NCI-H1930 (cell line): ENCODE measurements at places on chromosomes 11 and 22.

DNA sequence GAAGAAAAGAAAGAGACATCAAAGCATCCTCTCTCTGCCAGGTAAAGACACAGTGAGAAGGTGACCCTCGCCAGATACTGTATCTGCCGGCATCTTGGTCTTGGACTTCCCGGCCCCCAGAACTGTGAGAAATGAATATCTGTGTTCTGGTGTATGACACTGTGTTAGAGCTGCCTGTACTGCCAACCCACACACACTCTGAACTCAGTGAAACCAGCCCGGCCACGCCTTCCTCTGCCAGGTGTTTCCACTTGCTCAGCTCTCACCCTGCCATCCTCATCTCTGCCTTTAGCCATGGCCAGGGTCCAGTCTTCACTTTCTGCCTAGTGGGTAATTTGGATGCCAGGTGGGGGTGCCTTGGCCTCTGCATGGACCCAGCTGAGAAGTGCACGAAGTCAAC, 24.0 kb downstream of the CBX7 start:
- DNase-seq, result no peak

DNA sequence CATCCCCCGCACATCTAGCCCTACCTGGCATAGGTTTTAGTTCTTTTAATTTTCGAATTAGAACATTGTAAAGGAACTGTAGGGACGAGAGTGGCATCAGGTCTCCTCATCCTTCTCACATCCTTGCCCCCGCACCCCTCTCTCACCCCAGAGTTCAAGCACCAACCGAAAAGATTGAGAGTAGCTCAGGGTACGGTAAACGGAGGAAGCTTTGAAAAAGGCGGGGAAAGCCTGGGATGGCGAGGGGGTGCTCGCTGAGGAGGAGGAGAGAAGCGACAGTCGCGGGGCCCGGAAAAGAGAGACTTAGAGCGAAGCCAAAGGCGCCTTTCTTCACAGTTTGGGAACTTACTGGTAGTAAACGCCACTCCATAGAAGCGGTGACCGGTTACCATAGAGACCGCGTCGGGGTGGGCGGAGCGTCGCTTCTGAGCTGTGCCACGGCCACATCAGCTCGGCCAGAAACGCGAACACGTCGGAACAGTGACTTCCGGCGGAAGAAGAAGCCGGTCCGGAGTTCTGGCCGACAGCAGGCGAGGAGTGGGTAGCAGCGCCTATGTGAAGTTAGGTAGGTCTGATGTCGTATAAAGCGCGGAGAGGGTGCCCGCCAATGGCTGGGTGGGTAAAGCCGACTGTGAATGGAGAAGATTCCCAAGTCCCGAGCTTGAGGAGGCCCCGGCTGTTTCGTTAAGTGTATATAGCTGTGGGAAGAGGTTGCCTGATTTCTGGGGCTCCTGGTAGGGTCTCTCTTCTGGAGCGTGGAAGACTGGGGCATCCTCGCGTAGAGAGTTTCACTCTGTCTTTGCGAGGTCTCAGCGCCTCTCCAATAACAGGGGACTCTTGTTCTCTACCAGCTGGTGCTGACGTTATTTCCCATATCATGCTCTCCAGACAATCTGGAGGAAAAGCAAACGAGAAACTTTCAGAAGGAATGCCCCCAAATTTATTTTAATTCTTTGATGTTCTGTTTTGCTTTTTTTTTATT, at the start of the genes DCDC1 and DNAJC24:
Gene DCDC1, minus strand, starts transcription at position 392 of the 982 bp plus-strand sequence. CDS start 41,459 bp downstream, outside the sequence.
Gene DNAJC24, plus strand, starts transcription at position 513 of the 982 bp plus-strand sequence. CDS start 889 bp downstream, outside the sequence.
- DNase-seq, result peak; percentile 94

GRCh38 chr11:121571506-121571905, 118.7 kb upstream of the SORL1-AS1 start:
- DNase-seq, result no peak

- DNase-seq, result peak; percentile 81
Measured at GRCh38 chr11:117316197-117316961, at the start of gene BACE1. TSS of gene BACE1 (minus strand) at chr11:117316256. CDS start at chr11:117315795, 461 bp downstream.

- no peak for DNase-seq
Measured at GRCh38 chr11:35786188-35786587, 123.6 kb downstream of the TRIM44 start.

DNA sequence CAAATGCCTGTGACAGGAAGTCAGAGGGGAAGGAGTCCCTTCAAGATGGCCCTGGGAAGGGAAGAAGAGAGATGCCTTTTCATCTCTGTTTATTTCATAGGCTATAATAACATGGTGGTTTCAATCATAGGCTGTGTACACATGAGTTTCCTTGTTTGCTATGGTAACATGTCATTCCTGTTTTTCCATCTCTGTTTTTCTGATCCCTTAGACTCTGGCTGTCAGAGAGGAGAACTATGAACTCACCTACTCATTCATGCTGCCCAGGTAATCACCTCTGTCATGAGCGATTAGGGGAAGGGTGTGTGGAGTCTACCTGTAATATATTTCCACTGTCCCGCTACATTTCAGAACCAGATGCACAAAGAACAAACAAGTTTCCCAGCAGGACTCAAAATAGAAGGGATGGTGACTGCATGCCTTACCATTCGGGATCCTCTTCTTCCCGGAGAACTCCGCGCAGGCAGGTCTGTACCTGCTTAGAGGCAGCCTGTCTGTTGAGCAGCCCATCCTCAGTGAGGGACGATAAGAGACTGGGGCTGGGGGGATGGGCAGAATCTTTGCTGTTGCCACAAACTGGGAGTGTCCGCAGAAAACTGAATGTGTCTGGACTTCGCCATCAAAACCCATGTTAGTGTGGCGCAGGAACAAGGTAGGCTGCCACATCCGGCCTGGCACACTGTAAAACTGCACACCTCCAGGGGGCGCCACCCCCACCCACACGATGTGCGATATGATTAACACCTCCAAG, 7.1 kb upstream of the PEX26 start:
- DNase-seq, result no peak

DNA sequence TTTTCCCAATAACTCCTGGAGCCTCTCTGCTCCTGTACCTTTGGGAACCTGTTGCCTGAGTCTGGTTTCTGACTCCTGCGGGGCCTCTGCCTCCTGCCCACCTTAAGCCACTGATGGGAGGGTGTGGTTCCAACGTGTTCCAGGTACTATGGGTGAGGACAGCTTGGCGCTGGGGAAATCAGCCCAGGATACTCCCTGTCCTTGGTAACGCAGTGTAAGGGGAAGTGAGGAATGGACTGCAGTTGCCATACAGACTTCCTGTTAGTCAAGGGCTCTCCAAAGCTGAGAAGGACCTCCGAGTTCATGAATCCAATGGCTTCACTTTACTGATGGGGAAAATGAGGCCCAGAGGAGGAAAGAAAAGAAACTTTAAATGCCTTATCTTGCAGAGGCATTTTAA, 1.2 kb upstream of the MARK2 start:
- no peak for DNase-seq

DNA sequence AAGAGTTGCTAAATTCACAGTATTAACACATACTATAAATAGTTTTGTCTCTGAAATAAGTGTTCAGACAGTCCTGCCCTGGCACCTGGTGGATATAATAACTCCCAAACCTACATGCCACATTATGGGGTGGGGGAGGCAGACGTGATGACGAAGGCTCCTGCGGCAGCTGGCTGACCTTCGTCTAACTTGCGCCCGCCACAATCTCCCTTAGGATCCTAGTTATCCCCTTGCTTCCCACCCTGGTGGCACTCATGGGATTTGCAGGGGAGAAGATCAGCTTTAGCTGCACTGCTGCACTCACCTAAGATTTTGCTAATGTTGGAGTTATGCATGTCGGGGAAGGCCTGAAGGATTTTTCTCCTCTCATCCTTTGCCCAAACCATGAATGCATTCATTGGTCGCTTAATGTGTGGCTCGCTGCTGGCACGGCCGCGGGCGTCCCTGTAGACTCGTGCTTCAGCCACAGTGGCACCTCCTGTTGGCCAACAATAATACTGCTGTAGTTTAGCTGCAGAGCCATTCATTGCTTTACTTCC, 367.6 kb downstream of the SOX6 start:
- no peak for DNase-seq

DNA sequence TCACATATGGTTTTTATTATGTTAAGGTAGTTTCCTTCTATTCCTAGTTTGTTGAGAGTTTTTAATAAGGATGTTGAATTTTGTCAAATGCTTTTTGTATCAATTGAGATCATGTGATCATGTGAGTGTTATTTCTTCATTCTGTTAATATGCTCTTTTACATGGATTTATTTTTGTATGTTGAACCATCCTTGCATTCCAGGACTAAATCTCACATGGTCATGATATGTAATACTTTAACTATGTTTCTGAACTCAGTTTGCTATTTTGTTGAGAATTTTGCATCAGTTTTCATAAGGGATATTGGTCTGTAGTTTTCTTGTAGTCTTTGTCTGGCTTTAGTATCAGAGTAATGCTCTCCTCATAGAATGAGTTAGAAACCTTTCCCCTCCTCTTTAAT, 43.2 kb downstream of the KCNQ1 start:
- no peak for DNase-seq

- DNase-seq, result peak; percentile 60
Measured at GRCh38 chr11:7098235-7098832, 9.5 kb downstream of the RBMXL2 start.

- DNase-seq, result no peak
Measured at GRCh38 chr11:77201370-77201769, 73.3 kb downstream of the MYO7A start.

GRCh38 chr11:116180806-116181600, 591.8 kb downstream of the BUD13 start:
- no peak for DNase-seq

GRCh38 chr22:27990451-27990840, 71.4 kb upstream of the PITPNB start:
- DNase-seq, result no peak

- no peak for DNase-seq
Measured at GRCh38 chr22:46996595-46997310, 234.3 kb downstream of the TBC1D22A start.

DNA sequence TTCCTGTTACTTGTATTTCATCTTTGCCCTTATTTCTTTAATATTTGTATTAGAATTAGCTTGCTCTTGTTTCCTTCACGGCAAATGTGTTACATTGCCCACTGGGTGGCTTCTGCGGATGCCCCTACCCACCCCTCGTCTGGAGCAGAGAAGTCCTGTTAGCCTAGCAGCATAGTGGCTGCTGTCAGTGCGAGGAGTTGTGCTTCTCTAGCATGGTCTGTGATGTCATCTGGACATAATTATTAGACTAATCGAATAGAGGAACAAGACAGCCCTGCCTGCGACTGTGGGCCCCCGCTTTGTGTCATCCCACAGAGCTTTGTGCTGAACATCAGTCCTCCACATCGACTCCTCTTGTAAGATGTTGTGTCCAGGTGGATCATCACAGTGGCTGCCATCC, 74.5 kb downstream of the PPP6R3 start:
- DNase-seq, result no peak

- DNase-seq, result no peak
Measured at GRCh38 chr11:44334356-44335004, 24.5 kb upstream of the ALX4 start.

GRCh38 chr22:32682990-32683389, 118.5 kb upstream of the TIMP3 start:
- DNase-seq, result no peak

DNA sequence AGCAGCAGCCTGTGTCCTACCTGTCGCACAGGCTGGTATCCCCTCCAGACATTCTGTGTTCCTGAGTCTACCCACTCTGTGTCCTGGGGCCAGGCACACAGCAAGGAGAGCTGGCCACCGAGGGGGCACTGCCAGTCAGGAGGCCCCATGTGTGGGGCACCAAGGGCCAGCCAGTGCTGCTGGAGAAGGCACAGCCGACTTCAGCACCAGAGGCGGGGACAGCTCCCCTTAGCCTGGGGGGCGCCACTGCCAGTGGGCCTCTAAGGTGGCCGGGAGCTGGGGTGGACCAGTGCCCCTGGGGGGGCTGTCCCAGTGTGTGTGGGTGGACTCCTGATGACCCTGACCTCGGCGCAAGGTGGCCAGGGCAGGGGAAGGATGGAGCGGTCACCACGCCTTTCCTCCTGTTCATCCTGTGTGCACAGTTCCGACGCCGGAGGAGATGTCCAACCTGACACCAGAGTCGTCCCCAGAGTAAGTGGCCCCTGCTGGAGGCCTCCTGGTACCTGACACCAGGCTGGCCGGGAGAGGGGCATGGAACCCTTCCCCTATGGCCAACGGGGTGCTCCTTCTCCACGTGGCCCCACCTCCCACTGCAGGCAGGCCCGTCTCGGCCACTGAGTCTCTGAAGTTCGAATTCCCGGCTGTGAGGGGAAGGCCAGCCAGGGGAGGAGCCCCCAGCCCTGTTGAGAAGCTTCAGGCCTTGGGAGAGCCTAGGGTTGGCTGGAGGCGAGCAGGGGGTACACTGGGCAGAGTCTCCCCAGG, 35.4 kb downstream of the MOB2 start:
- DNase-seq, result no peak
